ENCODE measurements at places on chromosomes 7 and 10. TPM values are rescaled to one million over a fixed set of nuclear protein-coding genes. Genes with fewer than 3 reads are reported as not detected.

The FAM53B gene
- 44.1 TPM for total RNA-seq

The SEMA3D gene
- total RNA-seq: 0.99 TPM

The ATRNL1 gene
- 6.9 TPM for total RNA-seq

The CYP2W1 gene
- 0.06 TPM for total RNA-seq

The TLX1 gene
- not detected for total RNA-seq

The MDH2 gene
- total RNA-seq: 73.4 TPM

The SMARCD3 gene
- total RNA-seq: 11.0 TPM

Measured in neural progenitor cell (in vitro differentiated cells).